ENCODE measurements at places on chromosomes 16 and 17.

GRCh38 chr17:76740329-76741118 lies 2.6 kb downstream of the MFSD11 start:
- DNase-seq = peak; percentile 48

GRCh38 chr17:66573078-66573477 lies 261.8 kb upstream of the CACNG5 start:
- DNase-seq = no peak

DNA sequence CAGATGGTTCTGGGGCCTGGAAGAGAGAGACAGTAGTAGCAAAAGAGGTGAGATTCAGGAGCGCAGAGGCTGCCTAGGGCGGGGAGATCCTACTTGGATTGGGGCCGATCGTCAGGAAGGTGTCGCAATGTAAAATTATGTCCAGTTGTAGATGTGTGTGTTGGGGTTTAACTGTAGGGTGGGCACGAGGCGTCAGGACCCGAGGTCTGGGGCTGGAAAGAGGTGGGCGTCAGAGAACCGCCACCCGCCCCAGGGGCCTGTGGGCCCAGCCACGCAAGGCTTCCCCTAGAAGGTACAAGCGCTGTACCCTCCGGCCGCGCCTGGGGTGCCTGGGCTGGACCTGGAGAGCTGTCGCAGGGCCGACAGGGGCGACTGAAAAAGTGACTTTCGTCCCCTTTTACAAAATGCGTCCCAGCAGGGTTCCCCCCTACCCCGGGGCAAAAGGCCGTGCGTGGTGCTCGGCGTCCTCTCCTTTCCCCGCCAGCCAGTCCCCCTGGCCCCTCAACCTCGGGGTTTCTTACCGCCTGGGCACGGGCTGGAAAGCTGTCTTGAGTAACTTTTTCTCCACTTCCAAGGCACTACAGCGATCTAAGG lies 2.8 kb downstream of the IRX3 start:
- DNase-seq = no peak

GRCh38 chr16:77690416-77690815 lies 31.9 kb upstream of the NUDT7 start:
- DNase-seq = no peak

- DNase-seq = no peak
Measured at GRCh38 chr16:17964196-17964595, 372.3 kb downstream of the NPIPA8 start.

GRCh38 chr16:70158261-70158939 lies 15.2 kb upstream of the CLEC18C start:
- DNase-seq = no peak

DNA sequence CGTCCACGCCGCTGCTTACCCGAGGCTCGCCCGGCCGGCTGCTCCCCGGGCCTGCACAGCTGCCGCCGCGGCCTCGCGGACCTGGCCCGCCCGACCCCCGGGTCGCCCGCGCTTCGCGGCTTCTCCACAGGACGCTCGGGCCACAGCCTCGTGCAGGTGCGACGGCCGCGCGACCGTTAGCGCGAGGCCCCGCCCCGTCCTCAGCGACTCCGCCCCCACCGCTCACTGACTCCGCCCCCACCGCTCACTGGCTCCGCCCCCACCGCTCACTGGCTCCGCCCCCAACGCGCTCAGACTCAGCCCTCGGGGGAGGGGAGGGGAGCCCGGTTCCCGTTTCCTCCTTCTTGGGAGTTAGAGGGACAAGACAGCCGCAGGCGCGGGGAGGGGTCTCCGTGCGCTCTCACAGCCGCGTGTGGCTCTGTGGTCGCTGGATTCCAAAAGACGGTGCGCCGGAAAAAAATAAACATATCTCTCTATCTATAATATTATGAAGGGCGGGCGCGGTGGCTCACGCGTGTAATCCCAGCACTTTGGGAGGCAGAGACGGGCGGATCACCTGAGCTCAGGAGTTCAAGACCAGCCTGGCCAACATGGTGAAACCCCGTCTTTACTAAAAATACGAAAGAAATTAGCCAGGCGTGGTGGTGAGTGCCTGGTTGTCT lies at the start of gene MEIOB:
Gene MEIOB (minus strand): TSS at position 191 of the 662 bp plus-strand sequence. CDS start 3,989 bp downstream, outside the sequence.
- DNase-seq = peak; percentile 38

DNA sequence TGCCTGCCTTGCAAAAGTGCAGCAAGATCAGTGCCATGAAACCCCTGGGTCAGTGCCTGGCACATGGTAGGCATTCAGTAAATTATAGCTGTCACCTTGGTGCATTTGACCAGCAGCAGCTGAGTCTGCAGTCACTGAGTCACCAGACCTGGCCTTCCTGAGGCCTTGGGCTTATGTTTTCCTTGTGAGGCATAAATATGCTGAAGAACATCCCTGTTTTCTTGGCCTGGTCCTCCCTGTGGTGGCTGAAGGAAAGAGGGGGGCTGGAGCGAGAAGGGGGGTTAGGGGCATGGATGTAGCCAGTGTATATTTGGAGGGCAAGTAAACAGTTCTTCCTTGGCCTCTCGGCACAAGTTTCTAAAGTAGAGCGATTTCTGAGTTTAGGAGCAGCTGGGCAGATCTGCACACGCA lies 26.5 kb downstream of the EPN2 start:
- DNase-seq = peak; percentile 83

DNA sequence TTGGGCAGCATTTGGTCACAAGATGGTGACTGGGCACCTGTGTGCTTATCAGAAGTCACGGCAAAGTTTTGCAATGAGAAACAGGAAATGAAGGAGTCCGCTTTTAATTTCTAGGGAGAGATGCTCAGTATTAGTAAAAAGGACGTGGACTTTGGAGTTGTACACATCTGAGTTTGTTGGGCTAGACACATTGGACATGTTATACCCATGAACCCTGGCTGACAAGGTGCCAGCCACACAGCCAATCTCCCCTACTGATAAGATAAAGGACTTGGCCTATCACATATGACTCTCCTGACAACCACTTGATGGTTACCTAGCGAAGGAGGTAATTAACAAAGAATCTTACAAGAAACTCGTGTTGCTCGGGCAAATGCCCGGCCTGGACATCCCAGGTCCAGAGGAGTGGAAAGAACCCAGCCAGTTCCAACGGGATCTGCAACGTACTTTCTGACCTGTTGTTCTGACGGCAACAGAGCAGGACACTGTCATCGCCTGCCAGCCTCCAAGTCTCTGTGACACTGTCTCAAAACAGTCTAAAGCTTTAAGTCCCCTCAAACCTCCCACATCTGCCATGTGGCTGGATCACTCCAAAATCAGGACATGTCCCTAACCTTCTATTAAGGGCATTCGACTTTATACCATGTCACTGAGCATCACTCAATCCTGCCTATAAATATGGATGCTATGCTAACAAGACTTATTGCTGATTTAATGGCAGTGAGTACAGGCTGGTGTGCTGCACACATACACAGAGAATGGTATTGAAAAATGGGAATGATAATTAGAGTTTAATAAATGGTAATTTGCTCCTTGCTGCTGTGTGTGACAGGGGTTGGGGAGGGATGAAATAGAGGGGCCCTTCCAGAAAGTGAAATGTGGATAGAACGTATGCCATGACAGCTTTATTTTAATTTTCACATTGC lies 47.6 kb upstream of the LYRM9 start:
- DNase-seq = no peak

DNA sequence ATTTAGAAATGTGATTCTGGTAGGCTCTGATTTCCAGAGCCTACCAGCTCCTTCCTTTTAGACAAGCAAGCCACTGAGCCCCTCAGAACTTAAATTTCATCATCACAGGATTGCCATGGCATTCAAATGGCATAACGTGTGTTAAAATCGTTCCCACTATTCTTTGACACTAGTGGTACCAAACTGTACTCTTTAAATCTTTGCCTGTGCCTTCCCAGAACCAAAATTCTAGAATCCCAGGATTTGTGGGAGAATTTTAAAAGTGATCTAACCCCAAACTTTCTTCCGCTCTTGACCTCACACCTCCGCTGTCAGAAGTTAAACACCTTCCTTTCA lies 287 bp upstream of the INTS2 start:
- DNase-seq = no peak

- peak; percentile 43 for DNase-seq
Measured at GRCh38 chr17:66675991-66676371, 158.9 kb upstream of the CACNG5 start.

GRCh38 chr17:81928544-81929252 lies 1.2 kb upstream of the MAFG start:
- DNase-seq = no peak

- no peak for DNase-seq
Measured at GRCh38 chr17:55961386-55961785, 191.9 kb upstream of the ANKFN1 start.

GRCh38 chr17:21164216-21164615 lies 37.5 kb downstream of the DHRS7B start:
- no peak for DNase-seq

DNA sequence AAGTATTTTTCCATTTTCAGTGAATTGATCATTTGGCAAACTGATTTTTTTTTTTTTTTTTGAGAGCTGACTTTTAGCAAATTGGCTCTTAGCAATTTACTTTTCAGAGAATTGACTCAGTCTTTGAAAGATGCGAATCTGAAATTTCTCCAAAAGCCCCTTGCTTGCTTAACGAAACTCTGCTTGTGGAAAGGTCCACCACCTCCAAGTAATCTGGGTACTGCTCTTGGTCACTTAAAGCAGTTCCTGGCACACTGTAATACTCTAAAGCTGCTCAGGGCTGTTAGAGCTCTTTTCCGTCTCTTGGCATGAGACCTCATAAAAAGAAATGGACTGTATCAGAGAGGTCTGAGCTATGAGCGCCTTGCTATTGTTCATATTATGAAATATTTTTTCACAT lies 2.9 kb downstream of the GSDMB start:
- no peak for DNase-seq

GRCh38 chr16:80993307-80993706 lies 13.4 kb downstream of the CMC2 start:
- peak; percentile 89 for DNase-seq

GRCh38 chr17:13953841-13954240 lies 115.5 kb upstream of the COX10 start:
- peak; percentile 36 for DNase-seq

- DNase-seq = peak; percentile 78
Measured at GRCh38 chr16:1002399-1003166, 21.0 kb downstream of the SOX8 start.

DNA sequence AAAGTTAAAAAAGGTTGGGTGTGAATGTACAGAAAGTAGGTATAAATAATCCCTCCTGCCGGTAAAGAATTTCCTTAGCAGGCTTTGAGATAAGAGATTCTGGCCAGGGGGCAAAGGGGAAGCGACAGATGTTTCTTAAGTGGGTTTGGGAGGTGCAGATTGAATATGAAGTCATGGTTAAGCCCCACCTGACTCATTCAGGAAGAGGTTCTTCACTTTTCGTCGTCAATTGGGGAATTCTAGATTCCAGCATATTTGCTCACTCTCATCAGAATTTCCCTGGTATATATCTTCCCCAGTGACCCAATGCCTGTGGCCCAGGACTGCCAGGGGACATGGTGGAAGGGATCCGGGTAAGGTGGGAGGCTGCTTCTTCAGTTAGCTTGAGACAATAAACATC lies 127.8 kb downstream of the CPPED1 start:
- DNase-seq = peak; percentile 82

GRCh38 chr16:88002749-88003148 lies 51.5 kb downstream of the BANP start:
- DNase-seq = no peak

GRCh38 chr16:74759564-74759963 lies 15.1 kb downstream of the FA2H start:
- no peak for DNase-seq

- DNase-seq = peak; percentile 47
Measured at GRCh38 chr16:4882633-4883285, 35.5 kb downstream of the UBN1 start.

GRCh38 chr17:68238164-68238870 lies 9.5 kb upstream of the AMZ2 start:
- DNase-seq = peak; percentile 73

DNA sequence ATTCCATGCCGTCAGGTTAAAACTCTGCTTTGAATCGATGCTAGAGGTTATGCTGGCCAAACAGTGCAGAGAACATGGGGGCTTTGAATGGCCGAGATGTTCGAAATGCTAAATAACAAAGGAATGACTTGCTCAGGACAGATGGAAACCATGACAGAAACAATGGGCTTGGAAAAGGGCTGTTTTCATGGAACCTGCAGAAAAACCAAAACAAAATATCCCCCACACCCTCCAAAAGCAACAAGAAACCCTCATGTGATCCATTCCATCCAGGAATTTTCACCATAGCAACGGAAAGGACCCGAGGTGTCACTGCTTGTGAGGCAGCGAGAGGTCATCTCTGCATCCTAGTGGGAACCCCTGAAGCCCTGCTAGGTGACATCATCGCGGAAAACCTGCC lies 25.5 kb downstream of the GPRC5B start:
- DNase-seq = no peak

- DNase-seq = peak; percentile 73
Measured at GRCh38 chr16:82626791-82627261, at the start of gene CDH13. CDH13 (plus strand) TSS chr16:82626969.

- peak; percentile 48 for DNase-seq
Measured at GRCh38 chr17:2412561-2413021, 11.7 kb upstream of the MNT start.

DNA sequence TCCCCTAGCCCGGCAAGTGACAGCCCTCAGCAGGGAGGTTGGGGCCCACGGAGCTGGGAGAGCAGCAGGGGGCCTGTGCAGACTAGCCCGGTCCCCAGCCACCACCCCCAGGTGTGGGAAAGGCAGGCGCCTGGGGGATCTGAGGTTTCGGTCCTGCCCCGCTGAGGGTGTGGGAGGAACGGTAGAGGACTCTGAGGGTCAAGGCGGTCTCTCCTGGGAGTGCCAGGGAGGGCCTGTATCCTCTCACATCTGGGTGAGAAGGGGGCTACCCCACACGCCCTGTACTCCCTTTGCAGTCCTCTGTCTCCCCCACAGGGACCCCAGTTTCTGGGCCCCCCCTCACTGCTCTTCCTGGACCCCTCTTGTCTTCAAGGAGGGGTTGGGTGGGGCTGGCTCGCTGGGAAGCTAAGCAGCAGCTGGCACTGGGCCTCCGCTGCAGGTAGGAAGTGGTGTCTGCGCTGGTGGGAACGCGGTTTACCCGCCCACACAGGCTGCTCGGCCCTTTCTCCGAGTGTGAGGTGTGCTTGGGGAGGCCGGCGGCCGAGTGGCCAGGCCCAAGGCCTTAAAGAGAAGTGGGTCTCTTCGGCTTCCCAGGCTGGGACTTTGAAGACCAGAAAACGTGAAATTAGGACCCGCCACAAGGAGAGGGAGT lies 15.4 kb downstream of the CD7 start:
- DNase-seq = no peak

Data from fibroblast of villous mesenchyme (primary cell).